ENCODE measurements at places on chromosomes 5 and 9.

DNA sequence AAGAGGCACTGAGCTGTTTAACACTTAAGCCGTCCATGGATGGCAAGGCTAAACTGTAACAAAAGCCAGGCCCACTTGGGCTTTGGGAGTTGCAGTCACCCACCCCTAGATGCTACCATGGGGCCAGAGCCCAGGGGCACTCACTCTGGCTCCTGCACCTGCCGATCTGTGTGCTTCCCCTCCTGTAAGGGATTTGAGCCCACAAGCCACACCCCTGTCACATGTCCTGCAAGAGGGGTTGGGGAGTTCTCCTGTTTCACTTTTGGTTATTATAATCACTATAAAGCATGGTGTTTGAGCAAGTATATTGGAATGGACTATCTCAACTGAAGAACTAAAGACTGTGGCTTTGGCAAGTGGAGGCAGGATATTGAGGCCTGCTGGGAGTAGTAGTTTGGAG, 14.0 kb upstream of the GPR151 start:
- DNase-seq, result no peak

GRCh38 chr5:143717400-143717799, 94.6 kb upstream of the HMHB1 start:
- no peak for DNase-seq

DNA sequence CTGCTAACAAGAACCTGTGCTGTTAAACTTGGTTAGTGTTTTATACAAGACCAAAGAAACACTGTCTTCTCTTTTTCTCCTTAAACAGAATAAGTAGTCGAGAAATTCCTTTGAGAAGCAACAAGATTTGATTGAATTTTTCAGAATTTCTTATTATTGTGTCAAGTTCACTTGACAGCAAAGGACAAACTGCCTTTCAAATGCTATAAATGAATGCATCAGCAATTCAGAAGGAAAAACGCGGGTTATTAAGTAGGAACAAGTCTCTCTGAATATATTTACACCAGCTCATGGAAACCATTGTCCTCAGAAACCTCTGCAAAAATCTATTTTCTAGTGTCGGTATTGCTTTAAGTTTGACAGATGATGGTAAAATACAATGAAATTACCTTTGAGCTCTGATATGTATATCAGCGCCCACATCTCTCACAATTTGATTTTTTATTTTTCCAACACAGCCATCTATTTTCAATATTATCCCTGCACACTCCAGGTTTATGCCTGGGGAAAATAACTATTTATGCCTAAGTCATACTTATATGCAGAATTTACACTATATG, 4.4 kb downstream of the ATP10B start:
- DNase-seq, result no peak

GRCh38 chr9:134488331-134489280, 153.0 kb upstream of the COL5A1 start:
- no peak for DNase-seq

DNA sequence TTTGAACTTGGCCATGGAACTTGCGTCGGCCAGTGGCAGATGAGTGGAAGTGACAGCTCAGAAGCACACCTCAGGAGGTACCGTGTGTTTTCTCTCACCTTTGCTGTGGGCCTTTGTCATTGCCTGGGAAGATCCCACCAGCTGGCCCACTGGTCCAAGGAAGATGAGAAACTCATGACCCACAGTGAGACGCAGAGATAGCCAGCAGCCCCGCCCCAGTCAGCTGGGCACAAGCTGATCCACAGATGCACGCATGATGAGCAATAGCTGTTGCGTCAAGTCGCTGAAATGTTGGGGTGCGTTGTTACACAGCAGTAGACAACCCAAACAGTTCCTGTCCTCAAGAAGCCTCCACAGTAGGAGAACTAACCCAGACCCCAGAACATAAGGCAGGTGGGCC, 30.8 kb upstream of the UNC5A start:
- no peak for DNase-seq

DNA sequence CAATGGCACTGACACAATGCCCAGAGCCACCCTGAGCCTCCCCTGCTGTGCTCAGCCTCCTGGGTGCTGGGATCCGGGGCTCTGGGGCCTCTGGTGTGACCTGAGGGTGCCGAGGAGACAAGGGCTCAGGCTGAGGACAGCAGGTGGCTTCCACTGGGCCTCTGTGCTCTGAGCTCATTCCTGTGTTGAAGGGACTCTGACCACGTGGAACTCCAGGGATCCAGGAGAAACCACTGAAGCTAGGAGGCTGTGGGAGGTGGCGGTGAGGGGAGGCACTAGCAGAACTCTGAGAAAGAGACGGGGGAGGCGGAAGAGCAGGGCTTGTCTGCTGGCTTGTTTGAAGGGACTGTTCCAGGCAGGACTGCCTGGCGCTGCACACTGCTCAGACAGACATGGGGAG, 318.7 kb upstream of the IRX1 start:
- no peak for DNase-seq

DNA sequence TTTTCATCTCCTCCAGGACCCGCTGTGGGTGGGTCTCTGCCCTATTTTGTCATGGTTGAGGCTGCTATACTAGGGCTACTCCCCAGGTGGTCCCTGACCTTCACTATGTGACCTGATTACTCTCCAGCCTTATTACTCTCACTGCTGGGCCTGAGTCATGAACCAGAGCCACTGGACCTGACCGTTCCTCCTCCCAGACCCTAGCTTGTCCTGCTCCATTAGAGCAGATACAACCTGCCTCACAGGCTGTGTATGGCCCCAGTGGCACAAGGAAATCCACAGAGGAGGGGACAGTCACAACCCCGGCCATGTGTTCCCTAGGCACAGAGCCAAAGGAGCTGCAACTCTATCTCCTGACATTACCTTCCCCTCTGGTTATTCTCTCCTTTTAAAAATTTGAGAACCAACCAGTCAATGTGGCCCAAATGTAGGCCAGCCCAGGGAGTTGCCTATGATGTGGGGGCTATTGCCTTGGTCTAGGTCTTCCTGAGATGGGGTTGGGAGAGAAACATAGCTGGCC, 96.0 kb upstream of the FSTL4 start:
- no peak for DNase-seq

- DNase-seq, result no peak
Observed at GRCh38 chr5:88938488-88938887, 55.5 kb upstream of the MEF2C start.

DNA sequence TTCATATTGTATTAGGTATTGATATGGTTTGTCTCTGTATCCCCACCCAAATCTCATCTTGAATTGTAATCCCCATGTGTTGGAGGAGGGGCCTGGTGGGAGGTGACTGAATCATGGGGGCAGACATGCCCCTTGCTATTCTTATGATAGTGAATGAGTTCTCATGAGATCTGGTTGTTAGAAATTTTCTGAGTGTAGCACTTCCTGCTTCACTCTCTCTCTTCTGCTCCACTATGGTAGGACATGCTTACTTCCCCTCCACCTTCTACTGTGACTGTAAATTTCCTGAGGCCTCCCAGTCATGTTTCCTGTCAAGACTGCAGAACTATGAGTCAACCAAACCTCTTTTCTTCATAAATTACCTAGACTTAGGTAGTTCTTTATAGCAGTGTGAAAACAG, 187.4 kb upstream of the SLC24A2 start:
- peak; percentile 23 for DNase-seq

DNA sequence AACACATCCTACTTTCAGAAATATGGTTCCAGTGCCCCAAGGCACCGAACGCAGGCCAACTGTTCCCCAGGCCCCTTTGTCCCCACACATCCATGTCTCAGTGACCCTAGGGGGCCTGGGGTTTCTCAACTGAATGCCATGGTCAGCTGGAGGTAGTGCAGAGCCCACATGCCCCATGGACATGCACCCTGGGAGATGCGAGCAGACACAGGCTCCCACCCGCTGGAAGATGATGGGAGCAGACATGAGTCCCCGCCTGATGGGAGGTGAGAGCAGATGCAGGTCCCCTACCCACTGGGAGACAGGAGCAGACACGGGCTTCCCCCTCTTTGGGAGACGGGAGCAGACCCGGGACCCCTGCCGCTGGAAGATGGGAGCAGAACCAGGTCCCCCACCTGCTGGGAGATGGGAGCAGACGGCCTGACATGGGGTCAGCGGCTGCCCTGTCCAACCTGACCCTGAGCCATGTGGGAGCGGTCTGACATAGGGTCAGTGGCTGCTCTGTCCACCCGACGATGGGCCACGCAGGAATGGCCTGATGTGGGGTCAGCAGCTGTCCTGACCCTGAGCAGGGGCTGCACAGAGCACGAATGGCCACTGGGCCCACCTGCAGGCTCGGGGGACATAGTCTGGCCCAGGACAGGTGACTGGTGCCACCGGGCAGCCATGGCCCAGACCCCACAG, 18.4 kb downstream of the ZDHHC11B start:
- DNase-seq, result no peak

- DNase-seq, result no peak
Observed at GRCh38 chr5:124707520-124707919, 38.9 kb downstream of the ZNF608 start.

DNA sequence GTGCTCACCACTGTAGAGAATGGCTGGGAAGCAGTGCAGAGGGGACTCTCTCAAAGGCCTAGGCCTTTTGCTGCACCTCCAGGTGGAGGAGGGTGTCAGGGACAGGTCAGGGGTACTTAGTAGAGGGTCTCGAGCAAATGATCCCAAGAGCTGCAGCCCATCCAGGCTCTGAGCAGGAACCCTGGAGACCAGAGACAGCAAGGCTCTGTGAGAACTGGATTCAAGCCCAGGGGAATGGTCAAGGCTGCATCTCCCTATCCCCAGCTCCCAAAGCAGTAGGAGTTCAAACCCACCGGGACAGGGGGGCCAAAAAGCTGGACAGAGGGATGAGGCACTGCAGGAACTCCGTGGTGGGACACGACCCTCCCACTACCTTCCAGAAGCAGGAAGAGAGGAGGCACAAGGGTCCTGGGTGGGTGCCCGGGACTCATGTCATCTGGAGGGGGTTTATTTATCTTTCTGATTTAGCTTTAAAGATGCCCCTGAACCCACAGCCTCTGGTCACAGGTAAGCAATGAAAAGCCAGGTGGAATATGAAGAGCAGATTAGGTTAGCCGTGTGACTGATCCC, 124.8 kb downstream of the MVB12B start:
- DNase-seq, result no peak

DNA sequence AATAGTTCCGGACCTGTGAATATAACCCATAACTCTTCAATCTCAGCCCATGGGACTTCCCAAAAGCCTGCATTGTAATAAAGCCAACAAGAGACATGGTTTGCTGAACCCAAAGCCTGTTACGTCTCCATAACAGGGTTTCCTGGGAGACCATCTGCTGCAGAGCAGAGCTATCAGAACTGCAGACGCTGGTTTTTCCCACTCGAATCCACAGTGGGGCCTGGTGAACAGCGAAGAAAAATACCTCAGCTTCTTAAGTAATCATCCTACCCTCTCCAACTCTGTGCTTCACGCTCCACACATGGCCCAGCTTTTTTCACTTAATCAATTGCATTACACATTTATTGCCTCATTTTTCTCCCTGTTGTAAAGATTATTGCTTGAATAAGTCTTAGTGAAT, 409.5 kb upstream of the GRIA1 start:
- no peak for DNase-seq

DNA sequence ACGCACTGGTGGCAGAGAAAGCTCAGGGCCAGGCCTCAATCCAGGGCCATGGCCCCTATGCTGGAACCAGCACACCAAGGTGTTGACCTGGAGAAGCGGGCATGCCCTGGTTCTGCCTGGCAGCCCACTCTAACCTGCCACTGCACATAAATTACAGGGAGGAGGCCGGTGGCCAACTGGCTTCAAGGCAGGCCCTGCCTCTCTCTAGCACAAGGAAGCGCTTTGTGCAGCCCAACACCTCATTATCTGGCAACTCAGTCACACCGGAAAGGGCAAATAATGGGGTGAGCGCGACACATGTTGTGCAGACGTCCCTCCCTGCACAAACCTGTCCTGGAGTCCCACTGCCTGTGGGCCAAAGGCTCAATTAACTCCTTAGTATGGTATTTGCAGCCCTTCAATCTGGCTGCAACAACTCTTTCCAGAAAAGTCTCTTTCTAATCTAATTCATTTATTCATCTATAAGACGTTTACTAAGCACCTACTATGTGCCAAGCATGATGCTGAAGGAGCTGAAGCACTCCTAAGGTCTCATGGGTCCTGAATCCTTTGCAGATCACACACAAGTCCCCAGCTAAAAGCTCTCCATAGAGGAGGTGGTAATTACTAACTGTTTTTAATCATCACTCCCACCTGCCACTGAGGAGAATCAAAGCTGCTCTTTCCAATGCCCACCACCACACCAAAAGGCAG, 24.9 kb downstream of the SHB start:
- DNase-seq, result no peak

- peak; percentile 91 for DNase-seq
Observed at GRCh38 chr5:128083033-128083810, at the start of gene SLC12A2. TSS of gene SLC12A2 (plus strand) at chr5:128083766. CDS start at chr5:128083955, 189 bp downstream.

- DNase-seq, result no peak
Observed at GRCh38 chr5:139705655-139706587, 57.8 kb downstream of the CXXC5 start.

GRCh38 chr5:14195588-14195987, 52.4 kb downstream of the TRIO start:
- DNase-seq, result no peak

GRCh38 chr9:75422944-75423522, 334.7 kb downstream of the OSTF1 start:
- DNase-seq, result no peak

- DNase-seq, result no peak
Observed at GRCh38 chr5:26121338-26121737, 917.0 kb downstream of the CDH9 start.

DNA sequence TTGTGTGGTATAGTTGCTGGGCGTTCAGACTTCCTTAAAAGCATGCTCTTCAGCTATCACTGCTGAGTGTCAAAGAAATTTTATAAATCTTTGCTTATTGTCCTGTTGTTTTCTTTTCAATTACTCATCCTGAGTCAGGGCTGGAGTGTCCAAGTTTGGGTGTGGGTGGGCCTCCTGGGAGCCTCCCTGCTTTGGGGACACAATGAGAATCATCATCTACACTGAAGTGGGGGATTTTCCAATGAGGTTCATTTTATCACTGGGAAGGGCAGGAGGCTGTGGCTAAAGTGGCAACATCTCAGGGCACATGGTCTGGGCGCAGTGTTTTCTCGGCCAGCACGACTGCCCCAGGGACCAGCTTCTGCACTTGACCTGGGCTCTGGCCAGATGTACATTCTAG, 19.5 kb downstream of the GFPT2 start:
- no peak for DNase-seq

- DNase-seq, result no peak
Observed at GRCh38 chr9:100228352-100228869, 124.3 kb downstream of the TEX10 start.

GRCh38 chr5:171999877-172000276, 6.6 kb downstream of the FBXW11 start:
- no peak for DNase-seq

- no peak for DNase-seq
Observed at GRCh38 chr5:149740866-149741459, 10.9 kb downstream of the PPARGC1B start.

GRCh38 chr5:132764051-132764450, 13.0 kb downstream of the SEPTIN8 start:
- DNase-seq, result no peak

DNA sequence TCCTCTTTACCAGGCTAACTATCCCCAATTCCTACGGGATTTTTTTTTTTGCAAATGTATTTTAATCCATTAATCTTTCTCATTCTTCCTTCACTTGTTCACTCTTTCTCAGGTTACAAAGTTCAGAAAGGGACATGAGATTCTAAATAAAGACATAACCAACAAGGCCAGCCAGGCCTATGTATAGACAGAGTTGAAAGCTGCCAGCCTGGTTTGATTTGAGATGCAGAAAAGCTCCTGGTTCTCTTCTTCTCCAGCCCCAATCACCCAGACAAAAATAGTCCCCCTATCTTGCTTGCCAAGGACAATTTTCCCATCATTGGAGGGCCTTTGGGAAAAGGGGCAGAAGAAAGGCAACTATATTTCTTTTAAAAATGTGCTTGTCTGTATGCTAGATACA, 398.8 kb downstream of the NFIB start:
- no peak for DNase-seq

Data from stimulated activated naive CD4-positive, alpha-beta T cell treated with Interleukin-2 at 50 U/mL for 16 hours (primary cell).